HFFc6 (cell line): ENCODE measurements at places on chromosomes 13 and 19. TPM values are rescaled to one million over a fixed set of nuclear protein-coding genes. Genes with fewer than 3 reads are reported as not detected.

GRCh38 chr13:45036206-45036605 is 46.9 kb downstream of the GPALPP1 start:
- no peak for DNase-seq
- no peak overlapping the region for H3K4me3 ChIP-seq
- H3K27me3 ChIP-seq = no peaks in the 10 kb centered on the region

- H3K4me1 ChIP-seq = peaks cover 36% of the 10 kb centered on the region
- H3K36me3 ChIP-seq = no peaks in the 10 kb centered on the region
- DNase-seq = peak; percentile 60
- H3K27me3 ChIP-seq = no peaks in the 10 kb centered on the region
- peak overlapping the region; percentile 62 for H3K4me3 ChIP-seq
These were observed 44.7 kb upstream of the LATS2 start for GRCh38 chr13:21106089-21106488.

- peaks cover 21% of the 10 kb centered on the region for H3K4me1 ChIP-seq
- peak overlapping the region; percentile 93 for H3K4me3 ChIP-seq
- peak overlapping the region; percentile 90 for H3K27ac ChIP-seq
- no peaks in the 10 kb centered on the region; the same call in 1 of the 2 replicates for H3K36me3 ChIP-seq
These were observed 5.2 kb upstream of the LMNB2 start for GRCh38 chr19:2461751-2462634.

GAPDHS gene
- not detected in 3 replicates for total RNA-seq

DNA sequence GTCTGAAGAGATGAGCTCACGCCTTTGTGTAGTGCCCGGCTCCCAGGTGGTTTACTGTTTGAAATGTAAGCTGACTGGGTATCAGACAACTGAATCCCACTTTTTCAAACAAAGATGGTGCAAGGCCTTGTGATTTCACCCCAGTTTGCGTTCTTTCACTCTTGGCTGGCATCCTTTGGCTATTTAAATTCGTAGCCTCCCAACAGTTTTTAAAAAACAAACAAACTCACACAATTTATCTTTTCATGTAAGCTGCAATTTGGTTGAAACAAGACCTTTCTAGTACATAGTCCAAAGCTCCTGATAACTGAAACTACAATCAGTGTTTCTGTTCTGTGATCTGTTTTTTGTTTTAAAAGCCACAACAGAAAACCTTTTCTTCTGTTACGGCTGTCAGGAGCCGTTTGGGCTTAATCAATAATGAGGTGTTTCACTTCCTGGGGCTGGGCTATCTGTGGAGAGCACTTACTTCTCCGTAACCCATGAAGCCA is 65.1 kb upstream of the NPAS1 start:
- no peak for DNase-seq
- peak overlapping the region; percentile 91 for H3K27ac ChIP-seq
- H3K36me3 ChIP-seq = peaks cover 33% of the 10 kb centered on the region
- H3K27me3 ChIP-seq = no peaks in the 10 kb centered on the region; the same call in 1 of the 2 replicates
- no peak overlapping the region for H3K4me3 ChIP-seq

PTH2 gene
- total RNA-seq = not detected in 3 replicates

- H3K27me3 ChIP-seq = peaks cover 7% of the 10 kb centered on the region
- no peak overlapping the region for H3K27ac ChIP-seq
- H3K4me3 ChIP-seq = no peak overlapping the region
- H3K36me3 ChIP-seq = peaks cover 14% of the 10 kb centered on the region
- DNase-seq = no peak
These were observed 5.0 kb upstream of the ADM5 start for GRCh38 chr19:49684251-49684982.

DNA sequence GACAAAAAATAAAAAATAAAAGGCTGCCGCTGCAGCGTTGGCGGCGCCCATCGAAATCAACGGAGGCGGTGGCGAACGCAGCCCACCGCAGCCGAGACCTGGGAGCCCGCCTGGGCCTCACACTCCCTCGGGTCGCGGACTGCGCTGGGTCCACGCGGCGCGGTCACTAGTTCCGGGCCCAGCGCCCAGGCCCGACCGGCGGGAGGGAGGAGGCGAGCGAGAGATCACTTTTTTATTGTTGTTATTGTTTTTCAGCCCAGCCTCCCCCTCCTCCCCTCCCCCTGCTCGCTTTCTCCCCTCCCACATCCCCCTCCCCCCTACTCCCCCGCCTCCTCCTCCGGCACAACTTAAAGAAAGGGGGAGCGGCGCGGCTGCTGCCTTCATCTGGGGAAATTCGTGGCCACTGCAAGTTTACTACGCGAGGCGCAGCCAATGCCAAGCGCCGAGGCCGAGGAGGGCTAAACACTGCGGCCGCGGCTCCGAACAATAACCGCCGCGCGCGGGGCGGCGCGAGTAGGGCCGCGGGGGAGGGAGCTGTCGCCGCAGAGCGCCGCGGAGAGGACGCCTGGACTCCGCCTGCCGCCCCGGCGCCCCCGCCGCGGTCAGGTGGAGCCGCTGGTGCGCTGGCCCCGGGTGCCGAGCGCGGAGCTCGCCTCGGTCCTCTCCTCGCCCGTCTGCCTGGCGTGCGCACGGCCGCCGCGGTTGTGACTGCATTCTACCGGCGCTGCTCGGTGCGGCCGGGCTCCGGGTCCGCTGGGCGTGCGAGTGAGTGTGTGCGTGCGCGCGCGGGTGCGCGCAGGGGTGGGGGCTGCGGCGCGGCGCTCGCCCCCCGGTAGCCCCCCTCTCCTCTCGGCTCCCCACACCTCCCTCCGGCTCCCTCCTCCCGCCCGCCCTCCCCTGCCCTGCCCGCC is 505 bp upstream of the ZIC2 start:
- H3K27ac ChIP-seq = no peak overlapping the region
- H3K36me3 ChIP-seq = peaks cover 5% of the 10 kb centered on the region; the same call in 1 of the 2 replicates
- peaks cover 63% of the 10 kb centered on the region for H3K27me3 ChIP-seq
- H3K4me1 ChIP-seq = peaks cover 26% of the 10 kb centered on the region
- DNase-seq = peak; percentile 11
- H3K4me3 ChIP-seq = peak overlapping the region; percentile 53

DNA sequence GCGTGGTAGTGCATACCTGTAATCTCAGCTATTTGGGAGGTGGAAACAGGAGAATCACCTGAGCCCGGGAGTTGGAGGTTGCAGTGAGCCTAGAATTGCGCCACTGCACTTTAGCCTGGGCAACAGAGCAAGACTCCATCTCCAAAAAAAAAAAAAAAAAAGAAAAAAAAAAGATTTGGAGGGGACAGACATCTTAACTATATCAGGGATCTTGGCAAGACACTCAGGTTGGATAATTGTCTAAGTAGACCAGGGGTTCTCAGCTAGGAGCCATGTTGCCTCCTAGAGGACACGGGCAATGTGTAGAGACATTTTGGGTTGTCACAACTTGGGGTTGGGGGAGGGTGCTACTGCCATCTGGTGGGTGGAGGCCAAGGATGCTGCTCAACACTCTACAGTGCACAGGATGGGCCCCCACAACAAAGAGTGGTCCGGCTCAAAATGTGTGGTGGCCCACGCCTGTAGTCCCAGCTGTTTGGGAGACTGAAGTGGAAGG is 1.9 kb upstream of the ZNF580 start:
- peak overlapping the region; percentile 56 for H3K27ac ChIP-seq
- DNase-seq = peak; percentile 24
- H3K36me3 ChIP-seq = peaks cover 49% of the 10 kb centered on the region
- peak overlapping the region; percentile 32; the same call in 1 of the 2 replicates for H3K4me3 ChIP-seq

DNA sequence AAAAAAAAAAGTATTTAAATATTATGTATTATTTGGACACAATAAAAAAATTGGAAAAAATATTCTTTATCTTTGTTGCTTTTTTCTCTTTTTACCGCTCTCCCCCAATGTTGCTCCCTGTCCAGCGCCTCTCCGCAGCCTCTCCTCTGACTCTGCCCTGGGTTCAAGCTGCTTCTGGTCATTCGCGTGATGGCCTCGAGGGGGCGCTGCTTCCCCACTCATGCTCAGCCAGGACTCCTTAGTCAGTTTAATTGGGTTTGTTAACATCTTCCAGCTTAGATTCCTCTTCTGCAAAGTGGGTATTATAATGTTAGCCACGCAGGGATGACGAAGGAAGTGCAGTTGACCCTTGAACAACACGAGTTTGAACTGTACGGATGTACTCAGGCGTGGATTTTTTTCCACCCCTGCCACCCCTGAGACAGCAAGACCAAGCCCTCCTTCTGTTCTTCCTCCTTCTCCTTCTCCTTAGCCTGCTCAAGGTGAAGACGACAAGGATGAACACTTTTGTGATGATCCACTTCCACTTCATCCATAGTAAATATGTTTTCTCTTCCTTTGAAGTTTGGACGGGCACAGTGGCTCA is 4.9 kb upstream of the NWD1 start:
- no peak overlapping the region for H3K27ac ChIP-seq
- peak; percentile 6 for DNase-seq
- no peaks in the 10 kb centered on the region for H3K36me3 ChIP-seq
- peaks cover 21% of the 10 kb centered on the region for H3K27me3 ChIP-seq
- H3K4me3 ChIP-seq = no peak overlapping the region

FFAR2 gene
- total RNA-seq = not detected in 3 replicates

ZSCAN1 gene
- total RNA-seq = not detected in 3 replicates

TMEM143 gene
- 5.9 to 7.5 TPM (median 6.4 TPM) in 3 replicates for total RNA-seq

GRCh38 chr13:111519490-111520170 is 199.2 kb downstream of the TEX29 start:
- H3K27me3 ChIP-seq = peaks cover 2% of the 10 kb centered on the region; the same call in 1 of the 2 replicates
- no peak overlapping the region for H3K4me3 ChIP-seq
- no peak for DNase-seq
- no peaks in the 10 kb centered on the region; the same call in 1 of the 2 replicates for H3K36me3 ChIP-seq

DNA sequence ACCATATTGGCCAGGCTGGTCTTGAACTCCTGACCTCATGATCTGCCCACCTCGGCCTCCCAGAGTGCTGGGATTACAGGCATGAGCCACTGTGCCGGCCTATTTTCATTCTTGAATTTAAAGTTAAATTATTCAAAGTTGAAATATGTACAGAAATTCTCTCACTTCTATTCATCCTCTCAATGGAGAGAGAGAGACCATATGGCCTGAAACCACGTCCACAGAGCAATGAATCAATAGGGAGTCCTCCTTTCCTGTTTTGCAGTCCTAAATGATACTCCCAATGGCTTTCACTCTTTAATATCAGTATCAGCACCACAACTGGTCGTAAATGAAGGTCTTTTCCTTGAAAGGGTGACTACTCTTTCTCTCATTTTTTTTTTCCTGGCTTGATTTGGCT is 30.5 kb upstream of the KCTD4 start:
- no peak overlapping the region for H3K4me3 ChIP-seq
- peak overlapping the region; percentile 84 for H3K27ac ChIP-seq
- H3K27me3 ChIP-seq = peaks cover 3% of the 10 kb centered on the region; the same call in 1 of the 2 replicates
- peaks cover 7% of the 10 kb centered on the region for H3K36me3 ChIP-seq

TMEM38A gene
- 0.76 to 1.5 TPM (median 1.00 TPM) in 3 replicates for total RNA-seq

DNA sequence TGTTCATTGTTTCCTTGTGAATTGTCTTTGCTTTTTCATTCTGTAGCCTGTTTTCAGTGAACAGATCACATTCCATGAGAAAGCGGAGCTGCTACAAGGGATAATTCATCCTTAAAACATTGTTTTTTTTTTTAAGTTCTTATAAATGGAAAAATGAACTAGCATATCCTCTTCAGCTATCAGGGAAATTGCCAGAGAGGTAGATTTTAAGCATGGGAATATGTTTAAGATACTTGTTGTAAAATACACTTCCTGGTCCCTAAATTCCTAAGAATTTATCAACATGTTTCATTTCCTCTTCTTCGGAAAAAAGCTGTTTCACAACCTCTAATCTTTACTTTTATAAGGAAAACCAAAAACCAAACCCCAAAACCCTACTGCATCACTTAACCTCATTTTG is 238.0 kb downstream of the POSTN start:
- peak overlapping the region; percentile 54 for H3K27ac ChIP-seq
- DNase-seq = no peak
- peaks cover 48% of the 10 kb centered on the region for H3K4me1 ChIP-seq
- H3K4me3 ChIP-seq = peak overlapping the region; percentile 72
- H3K27me3 ChIP-seq = no peaks in the 10 kb centered on the region

DNA sequence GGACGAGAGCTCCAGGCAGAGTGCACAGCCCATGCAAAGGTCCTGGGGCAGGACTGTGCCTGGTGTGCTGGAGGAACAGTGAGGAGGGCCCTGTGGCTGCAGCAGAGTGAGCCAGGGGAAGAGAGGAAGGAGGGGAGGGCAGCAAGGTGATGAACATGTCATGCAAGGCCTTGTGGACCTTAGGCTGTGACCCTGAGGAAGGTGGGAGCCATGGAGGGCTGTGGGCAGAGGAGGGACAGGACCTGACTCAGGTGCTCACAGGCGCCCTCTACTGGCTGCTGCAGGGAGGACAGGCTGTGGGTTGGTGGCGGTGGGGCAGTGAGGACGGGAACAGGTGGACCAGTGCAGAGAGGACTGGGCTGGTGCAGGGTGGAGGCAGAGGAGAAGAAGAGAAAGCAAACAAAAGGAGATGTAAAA is 170.3 kb downstream of the PTPRS start:
- peaks cover 4% of the 10 kb centered on the region; the same call in 1 of the 2 replicates for H3K27me3 ChIP-seq
- DNase-seq = no peak
- no peak overlapping the region for H3K4me3 ChIP-seq
- H3K27ac ChIP-seq = no peak overlapping the region
- H3K4me1 ChIP-seq = peaks cover 61% of the 10 kb centered on the region
- peaks cover 18% of the 10 kb centered on the region for H3K36me3 ChIP-seq

DNA sequence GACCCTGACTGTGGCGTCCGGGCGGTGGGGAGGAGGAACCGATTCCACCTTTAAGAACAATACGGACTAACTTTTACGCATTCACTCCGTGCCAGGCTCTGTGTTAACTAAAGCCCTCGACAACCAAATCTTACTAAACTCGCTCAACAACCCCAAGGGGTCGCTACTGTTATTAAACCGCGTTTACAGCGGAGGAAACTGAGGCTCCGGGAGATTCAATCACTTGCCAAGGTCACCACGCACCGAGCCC is 1.2 kb downstream of the SAMD1 start:
- H3K4me3 ChIP-seq = peak overlapping the region; percentile 84
- H3K36me3 ChIP-seq = peaks cover 16% of the 10 kb centered on the region
- peaks cover 15% of the 10 kb centered on the region for H3K4me1 ChIP-seq
- H3K27ac ChIP-seq = peak overlapping the region; percentile 49; the same call in 1 of the 2 replicates
- H3K27me3 ChIP-seq = peaks cover 5% of the 10 kb centered on the region

GRCh38 chr19:38974624-38975213 is 823 bp downstream of the FBXO17 start:
- H3K4me1 ChIP-seq = peaks cover 40% of the 10 kb centered on the region
- H3K27ac ChIP-seq = peak overlapping the region; percentile 92
- H3K27me3 ChIP-seq = peaks cover 8% of the 10 kb centered on the region; the same call in 1 of the 2 replicates
- H3K36me3 ChIP-seq = peaks cover 5% of the 10 kb centered on the region
- H3K4me3 ChIP-seq = peak overlapping the region; percentile 93
- no peak for DNase-seq

SGCG gene
- total RNA-seq = not detected in 3 replicates

DNA sequence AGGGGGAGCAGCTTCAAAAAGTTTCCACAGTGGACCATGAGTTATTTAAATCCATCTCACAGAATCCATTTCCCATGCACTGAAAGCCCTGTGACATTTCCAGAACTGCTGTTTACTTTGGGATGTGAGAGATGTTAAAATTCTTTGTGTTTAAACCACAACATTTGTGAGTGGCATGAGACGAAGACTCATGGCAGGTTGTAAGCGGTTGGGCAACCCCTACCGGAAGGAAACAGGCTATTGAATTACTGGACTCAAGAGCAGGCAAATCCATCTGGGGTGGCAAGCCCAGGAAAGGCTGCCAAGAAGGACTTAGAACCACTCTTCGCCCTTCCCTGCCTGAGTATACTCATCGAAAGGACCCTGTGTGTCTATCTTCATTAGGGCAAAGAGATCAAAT is 22.3 kb upstream of the CLDN10 start:
- no peak for DNase-seq
- no peak overlapping the region for H3K4me3 ChIP-seq
- H3K27me3 ChIP-seq = peaks cover 20% of the 10 kb centered on the region
- H3K36me3 ChIP-seq = no peaks in the 10 kb centered on the region
- no peak overlapping the region for H3K27ac ChIP-seq

LAIR1 gene
- not detected in 3 replicates for total RNA-seq
